ENCODE measurements at places on chromosomes 1 and 21. TPM values are rescaled to one million over a fixed set of nuclear protein-coding genes. Genes with fewer than 3 reads are reported as not detected.

DNA sequence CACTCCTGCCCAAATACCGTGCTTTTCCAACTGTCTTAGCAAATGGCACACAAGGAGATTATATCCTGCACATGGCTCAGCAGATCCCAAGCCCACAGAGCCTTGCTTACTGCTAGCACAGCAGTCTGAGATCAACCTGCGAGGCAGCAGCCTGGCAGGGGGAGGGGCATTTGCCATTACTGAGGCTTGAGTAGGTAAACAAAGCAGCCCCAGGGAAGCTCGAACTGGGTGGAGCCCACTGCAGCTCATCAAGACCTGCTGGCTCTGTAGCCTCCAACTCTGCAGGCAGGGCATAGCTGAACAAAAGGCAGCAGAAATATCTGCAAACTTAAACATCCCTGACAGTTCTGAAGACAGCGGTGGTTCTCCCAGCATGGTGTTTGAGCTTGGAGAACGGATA is 70.1 kb upstream of the PTBP2 start:
- peaks cover 14% of the 10 kb centered on the region for H3K36me3 ChIP-seq
- H3K27me3 ChIP-seq, result no peaks in the 10 kb centered on the region
- no peak for DNase-seq
- no peak overlapping the region for H3K27ac ChIP-seq
- H3K4me1 ChIP-seq, result no peaks in the 10 kb centered on the region

The VANGL2 gene
- total RNA-seq, result 106 TPM

The LORICRIN gene
- not detected for total RNA-seq

The PADI1 gene
- not detected for total RNA-seq

The CSF1 gene
- total RNA-seq, result 17.9 TPM
